ENCODE measurements at places on chromosomes 2 and 18.

GRCh38 chr2:149587220-149587949, at the start of gene MMADHC:
MMADHC (minus strand) TSS chr2:149587775; CDS start chr2:149587097, 678 bp downstream.
- DNase-seq, result peak; percentile 95

- DNase-seq, result peak; percentile 35
Measured at GRCh38 chr2:127142663-127143630, 36.0 kb upstream of the BIN1 start.

- DNase-seq, result no peak
Measured at GRCh38 chr2:183495589-183496267, 371.5 kb downstream of the NUP35 start.

DNA sequence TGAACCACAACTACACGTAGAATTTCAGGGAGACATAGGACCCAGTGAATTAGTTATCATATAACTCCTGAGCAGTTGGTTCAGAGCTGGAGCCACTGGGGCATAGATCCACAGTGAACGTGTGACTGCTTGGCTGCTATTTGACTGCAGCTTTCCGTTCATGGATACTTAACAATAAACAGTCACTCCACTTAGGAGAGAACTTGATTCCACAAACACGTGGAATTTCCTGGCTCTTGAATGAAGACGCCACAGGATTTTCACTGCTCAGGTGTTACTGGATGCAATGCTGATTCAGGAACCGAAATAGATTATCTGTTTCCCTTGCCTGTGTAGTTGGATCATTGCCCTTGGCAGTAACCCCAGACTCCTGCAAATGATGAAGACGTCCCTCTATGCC, 679.1 kb upstream of the ZEB2 start:
- DNase-seq, result no peak

DNA sequence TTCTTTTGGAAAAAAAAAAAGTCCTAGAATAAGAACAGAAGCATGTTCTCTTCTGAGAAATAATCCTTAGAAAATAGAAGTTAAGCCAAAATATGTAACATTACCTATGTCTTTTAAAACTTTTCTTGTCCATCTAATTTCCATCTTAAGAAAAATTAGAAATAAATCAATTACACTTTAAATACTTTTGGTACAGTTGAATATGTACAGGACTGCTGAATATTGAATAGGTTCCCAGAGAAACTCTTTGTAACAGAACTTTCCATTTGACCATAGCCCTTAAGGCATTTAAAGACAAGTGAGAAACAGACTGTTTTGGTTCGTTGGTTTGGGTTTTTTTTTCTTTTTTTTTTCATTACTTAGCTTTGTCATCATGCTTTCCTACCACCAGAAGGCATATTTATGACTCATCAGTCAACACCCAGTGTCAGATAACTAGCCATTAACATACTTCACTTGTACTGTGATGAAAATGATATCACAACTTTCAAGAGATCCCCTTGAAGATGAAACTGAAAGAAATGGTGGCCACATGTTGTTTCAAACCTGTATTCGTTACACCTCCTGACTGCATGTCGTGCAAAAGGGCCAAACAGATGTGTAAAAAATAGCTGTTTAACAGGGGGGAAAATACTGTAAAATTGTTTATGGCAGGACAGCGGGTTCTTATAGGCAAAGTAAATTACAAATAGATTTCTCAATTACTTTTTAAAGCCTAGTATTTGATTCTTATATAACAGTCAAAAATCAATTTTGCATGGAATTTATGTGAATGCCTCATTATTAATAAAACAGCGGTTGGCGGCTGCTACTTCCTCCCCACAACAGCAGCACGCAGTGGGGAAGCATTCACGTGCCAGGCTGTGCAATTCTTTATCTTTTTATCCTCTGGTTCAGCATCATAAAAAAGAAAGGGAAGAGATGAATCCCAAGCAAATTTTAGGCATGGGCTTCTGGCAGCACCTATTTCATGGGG, 280.7 kb upstream of the HNRNPA3 start:
- DNase-seq, result peak; percentile 87
